ENCODE measurements at places on chromosomes 4 and X.

DNA sequence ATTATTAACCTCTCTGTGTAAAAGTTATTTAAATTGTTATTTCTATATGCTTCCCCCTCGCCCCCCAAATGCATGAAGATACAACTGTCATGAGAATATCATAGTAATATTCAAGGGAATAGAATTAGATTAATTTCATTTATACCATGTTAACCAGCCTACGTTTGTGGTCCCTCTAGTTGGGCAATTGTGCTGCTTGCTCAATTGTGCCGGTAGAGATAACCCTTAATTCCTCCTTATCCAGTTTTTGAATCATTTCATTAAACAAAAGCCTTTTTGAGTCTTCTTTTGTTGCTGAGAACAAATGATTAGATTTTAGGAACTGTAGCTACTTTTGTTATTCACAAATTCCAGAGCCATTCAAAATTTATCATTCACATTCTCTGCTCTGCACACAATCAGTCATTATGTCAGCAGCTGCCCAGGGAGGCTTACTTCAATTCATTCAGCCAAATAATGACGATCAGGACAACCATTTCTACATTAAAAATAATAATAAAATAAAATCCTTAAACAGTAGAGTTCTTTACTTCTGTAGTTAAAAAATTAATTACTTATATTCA is 98.1 kb downstream of the ADGRL3 start:
- DNase-seq, result no peak

- peak; percentile 66 for DNase-seq
Observed at GRCh38 chr4:101031971-101032370, 315.4 kb downstream of the PPP3CA start.

DNA sequence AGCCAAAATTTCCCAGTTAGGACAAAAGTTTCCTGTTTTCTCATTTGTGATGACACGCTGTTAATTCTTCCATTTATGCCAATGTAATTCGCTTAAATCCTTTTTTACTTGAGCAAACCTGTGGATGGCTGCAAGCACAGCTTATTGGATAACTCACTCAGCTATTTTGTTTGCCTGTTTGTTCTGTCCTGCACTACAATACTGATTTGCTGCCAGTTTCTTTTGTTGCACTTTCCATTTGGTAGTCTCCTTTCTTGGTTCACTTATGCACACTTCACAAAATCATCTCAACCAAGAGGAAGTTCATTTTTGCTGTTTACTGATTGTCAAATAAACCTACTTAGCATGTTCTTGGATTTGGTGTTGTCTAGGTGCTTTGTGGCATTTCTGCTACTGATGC is 40.3 kb downstream of the MFAP3L start:
- DNase-seq, result no peak

- DNase-seq, result no peak
Observed at GRCh38 chr4:55318175-55319129, 27.6 kb upstream of the SRD5A3 start.

GRCh38 chr4:185020293-185020808 is 2.1 kb downstream of the HELT start:
- peak; percentile 54 for DNase-seq

DNA sequence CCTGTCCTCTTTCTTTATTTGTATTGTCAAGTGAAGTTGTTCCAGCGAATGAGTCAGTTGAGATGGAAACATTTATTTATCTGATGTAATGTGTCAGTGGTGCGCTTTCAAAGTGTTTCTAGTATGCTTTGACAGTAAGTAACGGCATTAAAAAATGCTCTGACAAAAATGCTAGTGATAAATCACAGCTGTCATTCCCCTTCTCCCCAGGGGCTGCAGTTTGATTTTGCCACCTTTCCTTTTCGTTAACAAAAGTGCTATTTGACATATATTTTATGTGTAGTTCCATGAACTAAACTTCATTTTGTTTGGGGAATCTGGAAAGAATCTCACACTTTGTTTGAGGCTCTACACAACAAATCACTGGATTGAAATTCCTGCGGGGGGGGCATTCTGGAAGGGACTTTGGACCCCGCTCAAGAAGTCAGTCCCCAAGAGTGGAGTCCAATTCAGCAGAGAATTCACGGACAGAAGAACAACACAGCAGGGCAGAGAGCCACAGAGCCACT is 7.6 kb upstream of the TBC1D19 start:
- DNase-seq, result no peak

- no peak for DNase-seq
Observed at GRCh38 chr4:142512161-142512560, 333.9 kb downstream of the INPP4B start.

DNA sequence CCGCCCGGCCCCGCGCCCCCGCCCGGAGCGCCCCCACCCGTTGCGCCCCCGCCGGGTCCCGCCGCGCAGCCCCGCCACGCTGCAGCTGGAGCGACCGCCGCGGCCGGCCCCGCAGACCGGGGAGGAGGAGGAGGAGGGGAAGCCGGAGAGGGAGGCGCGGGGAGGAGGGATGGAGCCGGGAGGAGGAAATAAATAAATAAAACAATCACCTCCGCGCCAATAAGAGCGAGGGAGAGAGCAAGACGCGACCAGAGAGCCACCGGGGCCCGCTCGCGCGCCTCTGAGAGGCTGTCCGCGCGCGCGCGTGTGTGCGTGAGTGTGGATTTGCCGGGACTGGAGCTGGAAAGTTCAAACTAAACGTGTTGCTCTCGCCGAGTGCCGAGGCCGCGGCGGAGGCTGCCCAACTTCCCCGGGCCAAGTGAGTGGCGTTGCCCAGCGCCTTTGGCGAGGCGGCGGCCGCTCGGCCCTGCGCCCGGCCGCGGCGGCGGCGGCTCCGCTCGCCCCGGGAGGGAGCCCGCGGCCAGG is 2184.4 kb upstream of the TENM3 start:
- peak; percentile 58 for DNase-seq

- no peak for DNase-seq
Observed at GRCh38 chr4:6852582-6852981, 57.0 kb upstream of the TBC1D14 start.

GRCh38 chr4:4969298-4969697 is 50.0 kb downstream of the CYTL1 start:
- DNase-seq, result no peak

GRCh38 chrX:17737986-17738713 is 857 bp downstream of the SCML1 start:
- peak; percentile 85 for DNase-seq

- DNase-seq, result no peak
Observed at GRCh38 chr4:48226199-48226598, 43.4 kb downstream of the TEC start.

DNA sequence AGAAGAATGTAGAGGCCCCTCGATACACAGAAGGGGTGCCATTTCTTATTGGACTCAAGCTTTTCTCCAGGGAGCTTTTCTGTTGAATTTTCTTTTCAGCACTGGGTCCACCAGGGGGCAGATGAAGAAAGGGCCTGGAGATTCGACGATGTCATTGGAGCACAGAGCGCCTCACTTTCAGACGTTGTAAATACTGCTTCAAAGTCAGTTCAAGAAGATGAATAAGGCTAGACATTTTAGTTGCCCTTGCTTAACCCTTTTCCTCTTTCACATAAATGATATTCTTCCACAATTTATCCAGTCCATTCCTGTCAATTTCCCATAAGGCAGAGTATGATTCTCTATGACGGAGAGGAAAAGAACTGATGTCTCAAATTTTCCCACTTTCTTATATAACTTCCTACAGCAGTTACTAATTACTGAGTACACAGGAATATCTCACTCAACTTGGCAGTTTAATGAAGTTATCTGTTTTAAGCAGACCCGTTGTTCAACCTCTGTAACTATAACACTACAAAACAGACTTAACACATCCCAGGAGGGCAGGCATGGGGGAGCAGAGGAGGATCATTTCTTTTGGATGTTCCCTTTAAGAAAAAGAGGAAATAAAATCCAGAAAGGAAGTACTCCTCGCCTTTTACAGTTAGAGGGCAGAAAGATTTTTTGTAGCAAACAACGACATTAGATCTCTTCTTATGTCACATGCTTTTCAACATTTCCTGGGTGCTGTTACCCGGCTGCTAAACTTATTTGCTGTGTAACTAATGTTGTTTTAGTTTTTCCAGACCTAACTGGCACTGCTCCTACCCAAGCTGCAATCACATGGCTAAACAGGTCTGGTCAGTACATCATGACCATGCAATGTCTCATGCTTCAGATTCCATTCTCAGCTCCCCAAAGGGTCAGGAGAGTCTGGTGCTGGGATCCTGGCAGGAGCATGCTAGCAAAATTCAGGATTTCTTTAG is 12.2 kb upstream of the CENPU start:
- peak; percentile 71 for DNase-seq
